ENCODE measurements at places on chromosomes 16 and 17. TPM values are rescaled to one million over a fixed set of nuclear protein-coding genes. Genes with fewer than 3 reads are reported as not detected.

- DNase-seq = peak; percentile 81
These were observed 16.1 kb downstream of the CCR7 start for GRCh38 chr17:40548982-40549685.

DNA sequence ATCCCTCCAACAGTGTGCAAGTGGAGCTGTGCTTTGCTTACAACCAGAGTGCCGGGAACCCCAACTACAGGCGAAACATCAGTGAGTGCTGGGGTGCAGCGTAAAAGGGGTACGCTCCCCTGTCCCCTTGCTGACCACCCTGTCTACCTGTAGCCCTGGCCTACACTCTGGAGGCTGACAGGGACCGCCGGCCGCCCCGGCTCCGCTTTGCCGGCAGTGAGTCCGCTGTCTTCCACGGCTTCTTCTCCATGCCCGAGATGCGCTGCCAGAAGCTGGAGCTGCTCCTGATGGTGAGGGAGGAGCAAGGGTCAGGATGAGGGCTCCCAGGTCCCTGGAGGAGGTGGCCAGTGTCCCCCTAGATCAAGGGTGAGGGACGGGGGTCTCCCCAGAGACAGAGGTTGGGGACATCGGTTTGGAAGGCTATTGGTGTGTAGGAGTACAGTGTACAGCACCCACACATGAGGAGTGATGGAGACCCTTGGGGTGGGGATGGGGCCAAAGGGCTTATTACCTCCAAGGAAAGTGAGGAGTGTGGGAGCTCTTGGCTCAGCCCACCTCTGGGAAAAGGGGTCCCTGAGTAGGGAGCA lies 19.6 kb upstream of the PDK2 start:
- no peak for DNase-seq

- DNase-seq = no peak
These were observed 4.8 kb upstream of the GOSR1 start for GRCh38 chr17:30472238-30472890.

DNA sequence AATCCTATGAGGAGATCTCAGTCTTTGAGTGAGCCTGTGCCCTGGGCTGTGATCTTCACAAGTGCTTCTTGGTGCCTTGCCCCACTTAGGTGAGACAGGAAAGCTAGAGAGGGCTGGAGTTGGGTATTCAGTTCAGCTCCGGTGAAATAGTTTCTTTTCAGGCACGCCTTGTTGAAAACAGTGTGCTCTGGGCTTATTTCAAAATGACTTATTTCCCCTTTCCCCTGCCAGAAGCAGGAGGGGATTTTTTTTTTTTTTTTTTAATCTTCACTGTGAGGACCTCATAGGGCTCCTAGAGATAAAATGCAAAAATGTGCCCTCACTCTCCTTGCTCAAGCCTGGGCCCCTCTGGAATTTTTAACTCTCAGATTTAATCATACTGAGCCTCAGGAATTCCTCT lies 27.2 kb downstream of the MOSMO start:
- DNase-seq = no peak

- no peak for DNase-seq
These were observed 7.1 kb downstream of the NKIRAS2 start for GRCh38 chr17:42026857-42027589.

DNA sequence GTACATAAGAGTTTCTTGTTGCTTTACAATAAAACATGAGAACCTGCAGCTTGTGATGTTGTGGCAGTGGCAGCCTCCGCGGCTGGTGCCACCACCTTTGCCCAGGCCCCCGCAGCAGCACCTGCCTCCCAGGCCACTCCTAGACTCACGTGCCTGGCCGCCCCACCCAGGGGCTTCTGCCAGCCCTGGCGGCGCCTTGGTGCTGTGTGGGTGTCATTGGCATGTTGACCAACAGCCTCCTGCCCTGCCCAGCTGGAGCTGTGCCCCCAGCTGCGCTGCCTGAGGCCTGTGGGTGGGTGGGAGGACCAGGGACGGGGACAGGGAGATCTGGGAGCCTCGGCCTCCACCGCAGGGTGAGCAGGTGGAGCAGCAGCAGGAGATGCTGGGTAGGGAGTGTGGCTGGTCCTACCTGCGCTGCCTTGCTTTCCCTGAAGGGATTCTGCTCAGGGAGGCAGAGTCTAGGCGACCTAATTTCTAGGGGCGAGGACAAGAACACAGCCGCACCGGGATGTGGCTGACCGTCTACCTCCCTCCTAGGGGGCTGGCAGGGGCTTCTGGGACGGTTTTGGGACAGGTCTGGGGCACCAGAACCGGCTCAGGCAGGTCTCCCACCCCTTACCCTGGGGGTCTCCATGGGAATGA lies 428 bp upstream of the DNASE1L2 start:
- no peak for DNase-seq

QPRT gene
- total RNA-seq = 4.6 TPM

SSTR5 gene
- not detected for total RNA-seq

Data from HFFc6 (cell line).